Activated CD8-positive, alpha-beta memory T cell treated with anti-CD3 and anti-CD28 coated beads for 4 hours (primary cell): ENCODE measurements at places on chromosomes 5 and 9.

DNA sequence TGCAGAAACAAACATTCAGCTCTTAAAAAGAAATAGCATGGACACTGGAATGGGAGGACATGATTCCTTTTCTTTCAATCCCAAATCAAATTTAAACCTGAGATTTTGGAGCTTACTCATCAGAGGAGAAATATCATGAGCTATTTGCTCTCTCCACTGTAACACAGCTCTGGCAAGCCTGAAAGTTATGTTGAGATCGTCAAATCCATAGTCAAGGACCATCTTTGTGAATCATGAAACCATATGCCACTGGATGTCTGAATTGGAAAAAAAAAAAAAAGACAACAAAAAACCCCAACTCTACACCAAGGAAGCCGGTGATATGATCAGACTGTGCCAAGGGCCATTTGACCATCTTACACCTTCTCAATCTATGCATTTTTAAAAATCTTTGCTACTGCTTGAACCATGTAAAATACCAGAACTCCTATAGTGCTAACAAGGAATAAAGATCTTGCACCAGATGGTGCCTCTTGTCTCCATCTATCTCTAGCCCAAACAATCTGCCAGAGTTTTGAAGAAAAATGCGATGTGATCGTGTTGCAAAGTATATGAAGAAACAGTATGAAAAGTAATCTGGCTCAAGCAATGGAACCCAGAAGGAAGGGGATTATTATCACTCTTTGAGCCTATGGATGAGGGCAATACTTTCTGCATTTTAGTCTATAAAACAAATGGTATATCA is 138.1 kb upstream of the MEF2C start:
- no peak for DNase-seq

DNA sequence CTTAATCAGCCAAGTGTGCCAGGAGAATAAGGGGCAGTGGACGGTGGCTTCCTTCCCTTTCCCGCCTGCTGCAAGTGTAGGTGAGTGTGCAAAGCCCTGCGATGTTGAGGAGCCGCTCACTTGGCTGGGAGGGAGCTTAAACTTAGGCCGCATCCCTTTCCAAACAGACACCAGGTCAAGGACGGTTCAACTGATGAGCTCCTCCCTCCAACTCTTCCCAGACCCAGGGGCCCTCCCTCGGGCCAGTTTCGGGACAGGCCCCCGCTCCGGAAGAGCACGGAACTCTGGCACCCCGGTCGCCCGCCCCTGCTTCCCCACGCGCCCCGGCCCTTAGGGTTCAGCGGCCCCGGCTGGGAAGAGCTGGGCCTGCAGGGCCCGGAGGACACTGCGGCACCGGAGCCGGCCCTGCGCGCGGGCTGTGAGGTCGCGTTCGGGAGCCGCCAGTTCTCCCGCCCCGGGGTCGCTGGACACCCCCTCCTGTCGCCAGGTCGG is 481 bp downstream of the MRPL36 start:
- DNase-seq = no peak

DNA sequence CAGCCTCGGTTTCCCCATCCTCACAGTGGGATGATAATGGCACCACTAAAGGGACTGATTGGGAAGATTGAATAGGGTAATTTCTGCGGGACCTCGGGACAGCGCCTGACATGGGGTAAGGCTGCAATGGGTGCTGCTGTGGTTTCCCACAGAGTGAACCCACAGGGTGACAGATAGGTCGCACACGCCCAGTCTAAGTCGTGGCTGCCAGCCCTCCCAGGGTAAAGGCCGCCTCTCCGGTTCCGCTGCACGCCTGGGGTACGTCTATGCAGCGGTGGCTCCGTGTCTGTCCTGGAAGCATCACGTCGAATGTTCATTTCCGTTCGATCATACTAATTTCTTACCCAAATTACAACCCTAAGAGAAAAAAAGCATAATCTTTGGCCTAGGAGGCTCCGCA is 631 bp downstream of the CFAP77 start:
- no peak for DNase-seq

- no peak for DNase-seq
Observed at GRCh38 chr5:68540798-68541590, 325.4 kb downstream of the PIK3R1 start.

DNA sequence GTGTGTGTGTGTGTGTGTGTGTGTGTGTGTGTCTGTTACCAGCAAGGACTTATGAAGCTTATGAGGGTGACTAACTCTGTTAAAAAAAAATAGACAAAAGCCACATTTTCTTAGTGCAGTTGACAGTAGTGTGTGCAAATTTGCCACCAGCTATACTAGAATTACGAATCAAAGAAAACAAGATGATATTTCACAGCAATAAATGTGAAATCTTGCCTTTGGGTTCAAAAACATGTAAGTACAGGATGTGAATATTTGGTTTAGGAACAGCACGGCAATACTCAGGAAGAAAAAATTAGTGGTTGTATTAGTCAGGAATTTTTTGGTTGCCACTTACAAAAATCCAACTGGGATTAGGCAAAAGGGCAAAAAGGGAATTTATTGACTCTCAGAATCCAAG is 117.4 kb downstream of the NPR3 start:
- DNase-seq = no peak

GRCh38 chr5:64505769-64506566 is at the start of gene RGS7BP:
Gene RGS7BP, plus strand, starts transcription at chr5:64506015. Its CDS starts 610 bp downstream, at chr5:64506625.
- DNase-seq = no peak

DNA sequence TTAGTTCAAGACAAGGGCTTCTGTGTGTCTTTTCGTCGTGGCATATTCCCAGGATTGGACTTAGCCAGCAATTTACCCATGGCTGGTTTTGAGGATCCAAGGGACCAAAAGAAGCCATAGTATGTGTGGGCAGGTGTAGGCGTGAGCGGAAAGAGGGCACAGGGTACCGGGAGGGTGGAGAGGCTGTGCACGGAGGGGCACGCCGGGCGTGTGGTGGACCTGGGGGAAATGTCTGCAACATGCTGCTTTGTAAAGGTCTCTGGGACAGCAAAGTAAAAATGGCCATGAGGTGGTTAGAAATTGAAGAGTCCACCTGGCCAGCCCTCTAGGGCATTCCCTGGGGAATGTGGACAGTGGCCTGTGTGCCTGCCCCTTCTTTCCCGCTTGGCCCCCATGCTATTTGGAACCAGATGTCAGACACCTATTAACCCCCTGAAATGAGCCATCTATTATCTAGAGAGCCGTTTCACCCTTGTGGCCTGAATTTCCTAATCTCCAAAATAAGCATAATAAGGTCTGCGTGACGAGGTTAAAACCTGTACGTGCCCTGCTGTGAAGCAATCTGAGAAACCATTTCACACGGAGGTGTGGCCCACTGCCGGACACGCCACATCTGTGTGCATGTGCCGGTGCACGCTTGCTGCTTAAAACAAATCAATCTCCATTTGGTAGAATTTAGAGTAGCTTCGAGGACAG is 5.1 kb downstream of the FLT4 start:
- DNase-seq = no peak

DNA sequence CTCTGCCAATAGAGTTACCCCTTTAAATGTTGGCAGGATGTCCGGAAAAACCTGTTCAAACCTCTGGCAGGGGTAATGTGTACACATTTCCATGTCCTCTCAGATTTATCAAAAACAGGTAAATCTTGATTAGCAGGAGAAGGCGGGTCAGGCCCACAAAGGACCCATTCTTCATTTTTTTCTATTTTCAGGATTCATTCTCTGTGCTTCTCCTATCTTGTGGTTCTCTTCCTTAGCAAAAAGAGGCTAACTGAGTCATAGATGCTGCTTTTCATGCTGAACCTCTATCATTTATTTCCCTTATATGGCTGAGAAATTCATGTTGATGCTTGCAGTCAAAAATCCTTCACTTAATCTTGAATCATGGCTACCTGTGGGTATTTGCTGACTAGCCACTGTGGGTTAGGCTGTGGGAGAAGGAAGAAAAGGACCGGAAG is 112.7 kb upstream of the IQGAP2 start:
- no peak for DNase-seq

DNA sequence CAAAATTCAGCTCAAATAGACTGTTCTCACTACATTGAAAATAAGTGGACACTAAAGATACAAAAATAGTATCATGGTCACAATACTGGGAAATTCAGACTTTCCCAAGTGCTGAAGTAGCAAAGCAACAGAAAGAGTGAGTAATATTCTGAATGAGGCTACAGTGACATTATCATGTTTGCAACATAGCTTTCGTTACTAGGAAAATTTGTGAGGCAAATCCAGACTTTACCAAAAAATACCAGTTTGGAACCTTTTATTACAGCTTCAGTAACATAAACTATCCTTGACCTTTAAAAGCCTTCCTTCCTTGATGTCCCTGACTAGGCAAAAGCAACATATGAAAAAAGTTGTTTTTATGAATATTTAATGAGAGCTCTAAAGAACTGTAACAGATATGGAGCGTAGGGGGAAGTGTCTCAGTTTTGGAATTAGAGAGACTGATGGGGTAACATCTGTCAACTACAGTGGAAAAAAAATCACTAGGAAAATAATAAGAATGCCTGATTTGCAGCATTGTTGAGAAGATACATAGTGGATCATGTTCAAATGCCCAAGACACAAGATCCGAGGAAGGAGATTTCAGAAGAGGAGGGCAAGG is 312.9 kb downstream of the ADGRV1 start:
- no peak for DNase-seq

GRCh38 chr9:73665253-73665652 is 513.6 kb downstream of the ANXA1 start:
- no peak for DNase-seq
